Right cardiac atrium (tissue), 5 donors: ENCODE measurements at places on chromosomes 1 and 21. TPM values are rescaled to one million over a fixed set of nuclear protein-coding genes. Genes with fewer than 3 reads are reported as not detected.

- no peak for DNase-seq
These were observed 420.2 kb downstream of the KCTD3 start for GRCh38 chr1:215987092-215987875.

- no peak for DNase-seq
These were observed 23.6 kb upstream of the DNM3 start for GRCh38 chr1:171817511-171818265.

DNA sequence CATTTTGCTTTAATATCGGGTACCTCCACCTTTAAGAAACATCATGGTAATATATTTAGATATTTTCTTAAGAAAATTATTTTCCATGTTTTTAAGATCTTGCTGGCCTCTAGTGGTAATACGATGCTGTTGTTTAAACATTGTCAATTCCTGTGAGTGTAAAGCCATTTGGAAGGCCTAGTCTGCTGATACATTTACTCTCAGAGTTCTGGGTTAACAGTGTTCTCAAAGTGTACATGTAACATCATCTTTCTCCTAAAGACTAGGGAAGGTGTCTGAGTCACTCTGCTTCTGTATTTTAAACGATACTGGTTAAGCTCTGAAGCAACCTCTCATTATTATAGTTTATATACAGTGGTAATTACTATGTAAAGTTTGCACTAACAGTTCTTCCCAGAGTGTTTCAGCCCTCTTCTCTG lies 189.1 kb downstream of the RASAL2 start:
- DNase-seq = no peak

The CFHR2 gene
- polyA plus RNA-seq = not detected
